Muscle of leg (tissue), 16 donors: ENCODE measurements at places on chromosomes 3 and 15.

DNA sequence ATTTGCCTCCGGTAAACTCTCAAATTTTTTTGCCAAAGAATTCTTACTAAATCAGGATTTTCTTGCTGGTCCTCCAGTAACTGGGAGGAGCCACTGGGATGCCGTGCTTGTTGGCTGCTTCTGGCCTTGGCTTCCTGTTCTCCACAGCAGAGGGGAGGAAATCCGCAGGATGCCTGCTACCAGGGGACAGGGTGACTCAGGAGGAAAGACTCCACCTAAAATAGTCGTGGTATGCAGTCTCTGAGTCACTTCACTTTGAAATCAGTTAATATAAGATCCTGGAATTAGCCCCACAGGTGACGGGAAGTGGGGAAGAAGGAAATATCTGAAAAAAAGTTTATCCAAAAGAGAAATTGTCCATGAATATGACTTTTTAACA is 6.5 kb upstream of the TM4SF18 start:
- peak; percentile 77 for DNase-seq

GRCh38 chr3:100210772-100211135 is 50.0 kb upstream of the TBC1D23 start:
- DNase-seq = peak; percentile 94

- peak; percentile 45 for DNase-seq
Observed at GRCh38 chr15:90839187-90840071, 29.0 kb upstream of the FURIN start.

- DNase-seq = no peak
Observed at GRCh38 chr15:72939514-72940228, 112.6 kb upstream of the NEO1 start.

DNA sequence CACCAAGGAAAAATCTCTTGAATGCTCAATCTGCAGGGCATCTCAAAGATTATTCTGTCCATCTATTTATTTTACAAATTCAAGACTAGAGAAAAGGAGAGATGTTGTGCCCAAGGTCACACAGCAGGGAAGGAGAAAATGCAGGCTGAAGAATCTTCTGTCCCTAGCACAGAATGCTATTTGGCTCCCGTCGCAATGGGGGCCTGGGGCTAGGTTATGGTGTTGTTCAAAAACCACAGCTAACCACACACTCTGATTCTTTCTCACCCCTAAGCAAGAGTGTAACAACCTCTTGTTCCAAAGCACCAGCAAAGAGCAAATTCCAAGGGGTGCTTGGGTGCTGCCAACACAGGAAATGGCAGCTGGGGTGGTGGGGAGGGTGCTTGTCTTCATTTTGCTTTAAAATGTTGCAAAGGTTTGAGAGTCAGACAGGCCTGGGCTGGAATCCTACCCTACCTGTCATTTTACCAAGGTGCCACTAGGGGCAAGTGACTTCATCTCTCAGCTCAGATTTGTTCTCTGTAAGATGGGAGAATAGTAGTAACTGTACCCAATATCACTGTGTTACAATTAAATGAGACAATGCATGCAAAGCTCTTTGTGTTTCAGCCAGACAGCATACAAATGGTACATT is 112.5 kb downstream of the ADAMTS9 start:
- no peak for DNase-seq

- DNase-seq = no peak
Observed at GRCh38 chr3:187252311-187252710, 39.2 kb downstream of the MASP1 start.

DNA sequence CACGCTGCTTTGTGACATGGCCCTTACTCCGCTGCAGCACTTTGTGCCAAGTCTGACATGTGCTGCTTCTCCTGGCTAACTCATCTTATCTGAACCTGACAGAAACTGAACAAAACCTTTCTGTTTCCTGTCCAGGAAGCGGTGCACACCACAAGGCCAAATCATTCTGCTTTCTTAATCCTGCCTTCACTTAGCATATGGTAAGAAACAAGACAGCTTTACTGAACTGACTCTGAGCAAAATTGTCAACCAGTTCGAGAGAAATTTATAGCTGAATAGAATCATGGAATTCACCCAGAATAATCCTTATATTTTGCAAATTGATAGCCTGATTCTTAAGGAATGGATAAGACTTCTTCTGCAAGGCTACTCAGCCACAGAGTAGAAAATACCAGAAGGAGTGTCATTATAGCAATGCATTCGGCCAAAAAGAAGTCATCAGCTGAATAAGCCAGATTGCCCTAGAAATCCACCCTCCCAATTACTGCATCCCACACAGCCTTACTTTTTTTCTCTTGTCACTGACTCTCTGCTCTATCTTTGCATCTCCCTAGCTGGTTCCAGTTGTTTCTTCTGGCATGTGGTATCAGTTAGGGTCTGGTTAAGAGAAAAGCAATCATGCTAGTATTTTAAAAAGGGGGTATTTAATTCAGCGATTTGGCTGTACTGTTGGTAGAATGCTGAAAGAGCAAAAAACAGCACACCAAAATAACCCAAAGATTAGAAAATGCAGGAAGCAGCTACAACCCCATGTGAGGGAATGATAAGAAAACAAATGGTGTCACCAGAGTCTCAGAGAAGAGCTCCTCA is 41.6 kb upstream of the STRIT1 start:
- no peak for DNase-seq

DNA sequence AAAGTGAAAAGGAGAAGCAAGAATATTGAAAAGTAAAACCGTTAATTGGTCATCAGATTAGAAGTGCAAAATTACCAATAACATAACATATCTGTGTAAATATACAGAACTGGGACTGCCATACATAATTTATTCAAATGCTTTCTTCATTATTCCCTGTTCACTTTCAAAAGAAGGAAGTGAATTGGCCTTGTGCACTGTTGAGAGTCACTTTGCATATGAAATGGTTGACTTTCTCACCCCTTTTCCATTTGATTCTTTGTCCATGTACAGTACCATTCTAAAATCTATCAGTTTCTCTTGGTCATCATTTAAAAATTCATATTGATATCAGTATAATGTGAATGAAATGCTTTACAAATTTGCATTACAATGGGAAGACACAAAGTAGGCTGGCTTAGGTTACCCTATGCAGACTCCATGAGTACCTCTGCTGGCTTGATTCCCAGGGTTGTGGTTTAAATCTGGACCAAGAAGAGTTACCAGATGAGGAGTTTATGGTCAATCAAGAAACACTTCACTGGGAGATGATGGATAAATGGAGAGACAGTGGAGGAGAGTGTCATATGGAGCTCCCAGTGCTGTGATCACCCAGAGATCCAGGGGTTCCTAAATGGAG is 210.9 kb upstream of the TOPAZ1 start:
- no peak for DNase-seq

DNA sequence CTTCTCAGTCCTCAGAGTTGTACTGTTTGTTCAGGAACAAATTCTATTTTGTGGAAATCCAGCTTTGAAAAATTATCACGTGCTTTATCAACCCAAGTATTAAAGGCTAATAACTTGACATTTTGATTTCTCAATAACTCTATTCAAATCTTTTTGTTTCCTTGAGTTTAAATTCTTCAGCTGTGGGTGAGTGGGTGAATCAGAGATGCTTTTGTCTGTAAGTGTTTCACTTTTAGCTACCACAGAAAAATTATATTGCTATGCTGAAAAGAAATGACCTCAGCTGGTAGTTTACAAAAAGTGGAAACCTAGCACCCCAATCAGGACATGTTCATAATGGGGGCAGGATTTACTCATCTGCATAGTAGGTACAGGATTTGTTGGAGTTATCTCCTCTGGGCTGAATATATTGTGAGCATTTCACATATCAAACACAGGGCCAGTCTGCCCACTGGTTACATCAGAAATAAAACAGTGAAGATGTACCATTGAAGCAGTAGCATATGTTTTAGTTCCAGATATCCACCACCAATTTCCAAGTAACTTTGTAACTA is 30.5 kb downstream of the MINDY4B start:
- DNase-seq = no peak

GRCh38 chr3:3552761-3553160 is 246.5 kb upstream of the LRRN1 start:
- DNase-seq = no peak

GRCh38 chr15:56052395-56053045 is 59.1 kb upstream of the NEDD4 start:
- peak; percentile 53 for DNase-seq

- no peak for DNase-seq
Observed at GRCh38 chr3:116877968-116878367, 168.4 kb downstream of the TUSC7 start.

GRCh38 chr15:38211249-38211648 is 41.4 kb upstream of the SPRED1 start:
- no peak for DNase-seq

- peak; percentile 30 for DNase-seq
Observed at GRCh38 chr3:149010504-149010951, 19.2 kb downstream of the GYG1 start.

DNA sequence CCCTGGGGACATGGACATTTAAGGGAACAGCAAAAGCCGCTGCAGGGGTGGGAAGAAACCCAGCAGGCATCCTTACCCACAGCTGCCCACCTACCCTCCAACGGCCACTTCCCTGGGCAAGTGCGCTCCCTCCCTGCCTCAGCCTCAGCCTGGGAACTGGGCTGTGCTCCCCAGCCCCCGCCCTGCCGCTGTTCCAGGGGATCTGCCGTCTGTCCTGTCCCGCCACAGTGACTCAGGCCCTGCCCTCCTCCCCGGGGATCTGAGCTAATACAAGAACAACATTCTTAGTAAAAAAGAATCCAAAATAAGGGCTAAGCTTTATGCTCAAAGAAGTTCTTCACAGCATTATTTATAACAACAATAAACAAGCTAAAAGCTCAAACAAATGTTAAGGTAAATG is 7.4 kb upstream of the IQSEC1 start:
- DNase-seq = no peak

DNA sequence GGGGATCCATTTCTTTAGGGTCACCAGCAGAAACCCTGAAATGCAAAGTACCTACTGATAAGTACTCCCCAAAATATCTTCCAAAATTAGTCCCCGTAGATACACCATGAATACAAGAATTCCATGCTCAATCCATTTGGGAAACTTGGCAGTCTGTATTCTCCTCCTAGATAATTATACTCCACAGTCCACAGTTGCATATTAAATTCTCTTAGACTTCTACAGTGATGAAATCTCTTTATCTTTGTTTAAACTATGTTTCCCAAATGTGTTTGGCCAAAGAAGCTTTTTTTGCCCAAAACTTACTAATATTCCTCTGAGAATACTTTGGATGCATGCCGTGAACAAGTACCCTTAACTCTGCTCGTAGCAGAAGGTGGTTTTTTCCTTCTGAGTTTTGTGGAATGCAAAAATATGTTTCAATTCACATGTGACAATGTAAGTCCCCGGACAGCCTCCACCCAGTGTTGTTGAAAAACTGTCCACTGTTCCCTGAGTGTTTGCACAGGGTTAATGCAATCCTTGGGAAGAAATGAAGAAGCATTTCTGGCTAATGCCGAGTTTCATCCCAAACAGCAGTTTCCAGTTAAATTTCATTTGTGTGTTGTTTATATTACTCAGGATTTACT is 126.7 kb downstream of the ARNT2 start:
- peak; percentile 51 for DNase-seq

DNA sequence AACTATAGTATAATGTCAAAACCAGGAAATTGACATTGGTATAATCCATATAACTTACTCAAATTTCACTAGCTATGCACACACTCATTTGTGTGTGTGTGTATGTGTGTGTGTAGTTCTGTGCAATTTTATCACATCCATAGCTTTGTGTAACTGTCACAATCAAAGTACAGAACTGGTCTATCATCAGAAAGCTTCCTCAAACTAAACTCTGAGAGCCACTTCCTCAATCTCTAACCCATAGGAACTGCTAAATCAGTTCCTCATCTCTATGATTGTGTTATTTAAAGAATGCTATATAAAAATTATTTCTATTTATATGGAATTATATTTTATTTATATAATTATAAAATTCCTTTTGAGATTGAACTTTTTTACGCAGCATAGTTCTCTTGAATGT is 18.1 kb downstream of the LNP1 start:
- DNase-seq = no peak

DNA sequence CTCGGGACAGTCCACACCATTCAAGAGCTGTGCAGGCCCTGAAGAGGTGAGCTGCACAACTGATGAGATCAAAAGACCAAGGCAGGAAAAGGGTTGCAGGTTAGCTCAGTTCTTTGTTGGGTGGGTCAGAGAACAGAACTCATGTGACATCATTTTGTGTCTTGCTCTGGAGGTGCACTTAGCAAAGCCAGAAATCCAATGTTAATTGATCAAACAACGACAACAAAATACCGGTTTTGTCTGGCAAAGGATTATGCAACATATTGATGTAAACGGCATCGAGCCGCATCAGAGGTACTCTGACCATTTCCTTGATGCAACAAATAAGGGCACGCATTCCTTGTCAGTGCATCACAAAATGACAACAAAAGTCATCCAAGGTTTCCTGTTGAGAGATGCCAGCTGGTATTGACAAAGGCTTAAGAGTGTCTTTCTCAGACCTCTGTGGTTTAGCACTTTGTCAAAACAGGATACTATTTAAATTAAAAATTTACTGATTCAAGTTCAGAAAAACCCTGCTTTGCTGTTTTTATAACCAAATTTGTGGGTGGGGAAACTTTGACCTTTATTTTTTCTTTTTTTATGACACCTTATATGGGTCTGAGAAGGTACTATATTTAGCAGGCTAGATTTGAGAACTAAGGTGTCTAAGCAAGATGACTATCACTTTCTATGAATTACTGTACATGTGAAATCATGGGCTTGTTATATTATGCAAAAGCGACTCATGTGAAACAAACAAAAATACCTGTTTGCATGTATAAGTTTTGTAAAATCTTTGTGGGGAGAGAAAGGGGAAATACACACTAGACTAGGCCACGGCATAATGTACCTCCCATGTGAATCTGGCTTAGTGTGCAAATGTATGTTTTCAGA is 496.1 kb downstream of the FOXP1 start:
- DNase-seq = no peak

- peak; percentile 30 for DNase-seq
Observed at GRCh38 chr15:47384341-47384740, 333.0 kb upstream of the SEMA6D start.

GRCh38 chr3:97932387-97932801 is 39.8 kb downstream of the RIOX2 start:
- DNase-seq = peak; percentile 28

- peak; percentile 75 for DNase-seq
Observed at GRCh38 chr3:133466531-133467386, 66.9 kb downstream of the BFSP2 start.

- DNase-seq = peak; percentile 65
Observed at GRCh38 chr3:184590795-184591194, 29.2 kb downstream of the EPHB3 start.

DNA sequence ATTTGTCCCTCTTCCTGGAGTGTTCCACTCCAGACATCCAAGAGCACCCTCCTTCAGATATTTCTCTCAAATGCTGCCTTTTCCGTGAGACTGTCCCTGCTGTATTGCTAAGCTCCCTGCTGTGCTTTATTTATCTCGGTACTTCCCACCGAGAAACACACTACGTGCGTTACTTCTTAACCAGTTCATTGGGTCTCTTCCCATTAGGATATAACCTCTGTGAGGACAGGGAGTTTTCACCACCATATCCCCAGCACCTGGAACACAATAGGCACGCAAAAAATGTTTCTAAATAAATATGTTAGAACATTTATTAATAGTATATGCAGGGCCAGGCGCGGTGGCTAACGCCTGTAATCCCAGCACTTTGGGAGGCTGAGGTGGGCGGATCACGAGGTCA is 308.7 kb upstream of the IL12A start:
- DNase-seq = no peak
